CD4-positive, CD25-positive, alpha-beta regulatory T cell (primary cell): ENCODE measurements at places on chromosomes 11 and 22. TPM values are rescaled to one million over a fixed set of nuclear protein-coding genes. Genes with fewer than 3 reads are reported as not detected.

Gene RAB39A
- polyA plus RNA-seq: 0.11 TPM

Gene CRYBB3
- polyA plus RNA-seq: not detected

Gene FBLN1
- not detected for polyA plus RNA-seq

Gene OR5B12
- polyA plus RNA-seq: not detected

Gene CCDC188
- not detected for polyA plus RNA-seq

Gene NNMT
- polyA plus RNA-seq: not detected

Gene CDCA5
- 2.1 TPM for polyA plus RNA-seq

Gene POLA2
- polyA plus RNA-seq: 13.4 TPM
